ENCODE measurements at places on chromosomes 11 and 22.

GRCh38 chr11:104637662-104638170 is 260.5 kb downstream of the CASP12 start:
- no peak overlapping the region for H3K27ac ChIP-seq
- no peaks in the 10 kb centered on the region for H3K27me3 ChIP-seq
- H3K4me1 ChIP-seq = peaks cover 2% of the 10 kb centered on the region
- no peak overlapping the region for H3K4me3 ChIP-seq
- no peak for DNase-seq

- H3K27ac ChIP-seq = no peak overlapping the region
- no peaks in the 10 kb centered on the region for H3K36me3 ChIP-seq
- DNase-seq = no peak
- H3K27me3 ChIP-seq = no peaks in the 10 kb centered on the region
- no peak overlapping the region for H3K4me3 ChIP-seq
- no peaks in the 10 kb centered on the region for H3K4me1 ChIP-seq
Measured at GRCh38 chr11:22177186-22177585, 15.7 kb upstream of the ANO5 start.

DNA sequence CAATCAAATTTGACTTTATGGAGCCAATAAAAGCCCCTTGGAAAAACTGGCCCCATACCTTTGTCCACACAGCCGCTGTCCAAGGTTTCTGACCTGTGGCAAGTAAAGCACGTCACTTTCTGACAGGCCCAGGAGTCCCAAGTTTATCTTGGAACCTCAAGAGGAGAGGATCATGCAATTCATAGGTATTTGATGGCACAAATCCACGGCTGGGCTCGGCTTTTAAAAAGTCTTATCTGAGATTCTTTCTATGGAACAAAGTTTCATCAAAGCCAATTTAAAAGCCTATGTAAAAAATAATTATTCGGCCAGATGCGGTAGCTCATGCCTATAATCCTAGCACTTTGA is 13.6 kb downstream of the TMEM138 start:
- H3K4me3 ChIP-seq = no peak overlapping the region
- H3K36me3 ChIP-seq = peaks cover 28% of the 10 kb centered on the region
- no peak for DNase-seq
- H3K27me3 ChIP-seq = no peaks in the 10 kb centered on the region

DNA sequence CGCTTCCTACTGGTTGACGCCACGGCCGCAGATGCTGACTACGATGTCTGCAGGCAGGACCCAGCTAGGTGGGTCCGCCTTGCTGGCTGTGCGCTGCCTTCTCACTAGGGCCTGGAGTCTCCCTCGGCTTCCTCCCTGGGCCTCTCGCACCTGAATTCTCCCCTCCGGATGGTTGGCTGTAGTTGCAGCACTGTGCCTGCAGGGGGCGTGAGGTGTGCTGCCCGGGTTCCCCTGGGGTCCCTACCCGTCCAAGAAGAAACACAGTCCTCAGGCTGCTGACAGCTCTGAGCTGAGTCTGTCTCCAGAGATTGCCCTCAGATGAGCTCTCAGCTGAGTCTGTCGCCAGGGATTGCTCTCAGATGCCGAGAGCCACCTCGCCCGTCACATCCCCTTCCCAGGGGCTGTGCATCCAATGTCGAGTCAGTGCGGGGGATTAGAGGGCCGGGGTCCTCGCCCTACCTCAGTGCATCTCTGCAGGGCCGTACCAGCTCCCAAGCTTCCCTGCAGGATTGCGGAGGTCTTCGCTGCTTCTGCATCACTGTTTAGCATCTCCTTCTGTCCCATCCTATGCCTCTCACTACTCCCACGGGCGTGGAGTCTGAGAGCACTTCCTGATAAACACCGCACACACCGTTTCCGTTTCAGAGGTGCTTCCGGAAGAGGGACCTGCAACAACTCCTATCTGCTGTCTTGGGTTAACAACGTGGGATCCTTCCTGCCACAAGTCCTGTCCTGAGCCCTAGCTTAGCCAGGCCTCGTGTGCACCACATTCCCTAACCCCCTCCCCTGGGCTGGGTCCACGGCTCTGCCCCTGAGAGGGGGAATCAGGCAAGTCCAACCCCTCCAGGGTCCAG is 196.9 kb downstream of the CSNK2A3 start:
- H3K4me3 ChIP-seq = peak overlapping the region; percentile 59
- H3K27ac ChIP-seq = peak overlapping the region; percentile 57
- peaks cover 15% of the 10 kb centered on the region for H3K4me1 ChIP-seq
- DNase-seq = peak; percentile 56

- no peak overlapping the region for H3K4me3 ChIP-seq
- no peaks in the 10 kb centered on the region for H3K36me3 ChIP-seq
- no peaks in the 10 kb centered on the region for H3K4me1 ChIP-seq
Measured at GRCh38 chr11:84923489-84923888, 703.7 kb downstream of the DLG2 start.

DNA sequence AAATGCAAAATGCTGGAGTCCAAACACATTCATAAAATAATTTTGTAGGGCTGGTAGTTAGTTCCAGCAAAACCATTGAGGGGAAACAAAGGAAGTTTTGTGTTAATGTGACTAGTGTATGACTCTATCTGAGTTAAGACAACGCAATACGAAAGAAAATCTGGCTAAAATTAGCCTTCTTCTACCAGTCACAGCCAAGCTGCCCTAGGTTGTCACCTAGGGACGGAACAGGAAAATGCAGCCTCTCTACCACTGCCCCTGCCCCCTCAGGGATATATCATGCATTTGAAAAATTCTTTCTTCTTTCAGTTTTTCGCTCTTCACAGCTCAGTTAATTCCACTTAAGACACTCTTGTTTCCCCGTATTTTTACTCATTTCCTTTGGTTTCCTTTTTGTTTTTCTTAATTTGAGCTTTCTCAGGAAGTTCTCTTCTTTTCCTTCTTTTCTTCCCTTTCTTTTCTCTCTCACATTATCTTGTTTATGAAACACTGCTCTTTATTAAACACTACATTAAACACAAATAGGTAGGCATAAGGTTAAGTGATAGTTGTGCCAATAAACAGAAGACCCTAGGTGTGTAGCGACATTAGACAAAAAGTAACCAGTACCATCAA is 30.6 kb downstream of the KIRREL3 start:
- H3K27me3 ChIP-seq = peaks cover 27% of the 10 kb centered on the region
- no peaks in the 10 kb centered on the region for H3K36me3 ChIP-seq
- no peaks in the 10 kb centered on the region for H3K4me1 ChIP-seq
- H3K27ac ChIP-seq = no peak overlapping the region
- no peak overlapping the region for H3K4me3 ChIP-seq
